ENCODE measurements at places on chromosomes 4 and X. TPM values are rescaled to one million over a fixed set of nuclear protein-coding genes. Genes with fewer than 3 reads are reported as not detected.

The DCTD gene
- total RNA-seq = 46.6 TPM

GRCh38 chr4:42768125-42768748, 111.3 kb upstream of the ATP8A1 start:
- ATAC-seq = no peak

DNA sequence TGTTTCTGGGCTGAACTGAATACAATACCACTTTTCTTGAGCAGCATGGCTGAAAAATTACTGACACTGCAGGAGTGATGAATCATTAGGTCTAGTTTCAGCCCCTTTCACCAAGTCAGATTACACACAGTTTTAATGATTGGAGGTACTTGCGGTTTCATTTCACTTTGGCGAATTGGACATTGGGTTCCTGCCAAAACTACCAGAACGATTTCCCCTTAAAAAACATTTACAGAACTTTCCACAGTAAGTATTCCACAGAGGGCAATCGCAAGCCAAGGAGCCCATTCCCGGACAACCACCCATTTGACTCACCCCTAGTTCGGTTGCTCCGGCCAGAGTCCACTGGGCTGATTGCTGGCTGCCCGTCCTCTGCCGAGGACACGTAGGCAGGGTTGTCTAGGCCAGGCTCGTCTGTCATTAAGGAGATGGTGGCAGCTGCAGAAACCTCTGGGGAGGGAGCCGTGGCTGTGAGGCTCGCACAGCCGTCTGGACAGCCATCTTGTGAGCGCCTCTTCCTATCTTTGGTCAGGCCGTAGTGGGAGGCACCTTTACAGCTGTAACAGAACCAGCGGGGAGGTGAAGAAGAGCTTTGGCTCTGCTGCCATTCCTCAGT, 83.5 kb downstream of the LNX1 start:
- ATAC-seq = no peak

GRCh38 chr4:100083289-100083688, 107.0 kb downstream of the DDIT4L start:
- ATAC-seq = no peak

DNA sequence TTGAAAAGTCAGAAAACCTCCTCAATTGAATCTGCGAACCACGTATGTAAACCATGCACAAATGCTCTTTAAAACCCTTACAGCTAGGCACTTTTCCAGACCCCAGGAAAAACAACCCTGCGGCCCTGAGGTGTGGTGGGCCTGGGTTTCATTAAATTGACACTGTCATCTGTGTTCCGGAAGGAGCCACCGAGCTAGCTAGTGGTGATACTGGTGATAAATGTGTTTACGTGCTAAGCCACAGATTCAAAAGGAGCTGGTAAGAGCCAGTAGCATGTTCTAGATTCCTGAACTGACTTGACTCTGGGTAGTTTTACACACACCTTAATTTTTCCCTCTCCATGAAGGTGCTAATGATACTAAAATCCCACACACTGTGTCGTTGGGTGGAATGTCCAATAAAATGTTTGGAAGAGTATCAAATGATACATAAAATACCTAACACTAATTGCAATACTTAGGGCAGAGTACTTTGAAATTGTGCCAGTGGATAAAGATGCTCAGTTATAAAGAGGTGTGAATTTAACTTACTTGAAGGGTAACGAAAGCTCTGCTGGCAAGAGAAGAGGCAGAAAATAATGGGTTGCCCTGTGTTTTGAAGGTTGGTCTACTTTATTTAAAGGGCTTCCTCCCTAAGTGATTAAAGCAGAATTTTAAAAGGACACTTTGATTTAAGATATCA, 8.5 kb downstream of the SMS start:
- no peak for ATAC-seq
